ENCODE measurements at places on chromosomes 5 and 9.

- no peak for DNase-seq
Measured at GRCh38 chr5:15752663-15753285, 252.8 kb downstream of the FBXL7 start.

- no peak for DNase-seq
Measured at GRCh38 chr9:97990259-97990658, 7.1 kb downstream of the ANP32B start.

DNA sequence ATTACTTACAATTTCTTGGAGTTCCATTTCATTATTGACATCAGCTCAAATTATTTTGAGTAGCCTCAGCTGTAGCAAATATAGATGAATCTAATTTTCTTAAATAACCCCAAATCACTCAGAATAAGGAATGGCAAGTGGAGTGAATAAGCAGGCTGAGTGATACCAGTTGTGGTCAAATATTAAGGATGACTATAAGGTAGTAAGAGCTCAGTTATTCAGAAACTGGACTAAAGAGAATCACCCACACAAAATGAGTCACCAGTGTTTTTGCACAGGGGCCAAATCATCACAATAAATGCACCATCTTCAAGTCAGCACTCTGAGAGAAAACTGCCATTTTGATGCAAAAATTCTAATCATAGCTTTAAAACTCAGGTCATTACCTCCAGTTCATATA lies 128.9 kb upstream of the TARS1 start:
- no peak for DNase-seq

- no peak for DNase-seq
Measured at GRCh38 chr5:74954919-74955318, 88.7 kb upstream of the FAM169A start.

DNA sequence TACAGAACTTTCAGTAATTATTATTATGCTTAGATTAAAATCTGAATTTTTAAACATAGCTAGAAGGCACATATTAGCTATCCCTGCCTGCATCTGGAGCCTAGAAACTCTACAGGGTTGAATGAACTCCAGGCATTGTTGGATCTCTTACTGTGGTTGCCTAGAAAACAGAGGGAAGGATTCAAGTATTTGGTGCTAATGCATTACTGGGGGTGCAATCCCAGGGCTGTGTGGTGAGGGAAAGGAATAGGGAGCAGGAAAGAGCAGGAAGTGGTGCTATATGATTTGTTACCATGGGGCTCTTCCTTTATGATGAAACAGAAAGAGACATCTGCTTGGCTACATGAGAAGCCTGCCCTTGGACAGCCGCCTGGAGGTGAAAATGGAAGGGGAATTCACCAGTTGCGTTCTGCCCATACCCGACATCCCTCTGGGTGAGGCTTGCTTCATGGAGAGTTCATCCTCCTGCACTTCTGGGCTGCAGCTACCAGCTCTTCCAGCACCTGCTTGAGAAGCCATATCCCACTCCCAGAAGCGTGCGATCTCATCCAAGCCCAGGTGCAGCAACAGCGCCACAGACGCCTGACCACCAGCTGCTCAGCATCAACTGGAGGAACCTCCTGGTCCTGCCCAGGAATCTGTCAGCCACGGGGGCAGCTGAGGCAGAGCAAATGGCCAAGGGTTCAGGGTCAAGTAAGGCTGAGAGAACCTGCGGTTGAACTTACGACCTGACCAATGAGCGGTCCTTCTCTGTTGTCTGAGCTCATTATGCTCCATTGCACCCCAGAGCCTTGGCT lies 362.8 kb downstream of the SEMA5A start:
- DNase-seq = no peak

DNA sequence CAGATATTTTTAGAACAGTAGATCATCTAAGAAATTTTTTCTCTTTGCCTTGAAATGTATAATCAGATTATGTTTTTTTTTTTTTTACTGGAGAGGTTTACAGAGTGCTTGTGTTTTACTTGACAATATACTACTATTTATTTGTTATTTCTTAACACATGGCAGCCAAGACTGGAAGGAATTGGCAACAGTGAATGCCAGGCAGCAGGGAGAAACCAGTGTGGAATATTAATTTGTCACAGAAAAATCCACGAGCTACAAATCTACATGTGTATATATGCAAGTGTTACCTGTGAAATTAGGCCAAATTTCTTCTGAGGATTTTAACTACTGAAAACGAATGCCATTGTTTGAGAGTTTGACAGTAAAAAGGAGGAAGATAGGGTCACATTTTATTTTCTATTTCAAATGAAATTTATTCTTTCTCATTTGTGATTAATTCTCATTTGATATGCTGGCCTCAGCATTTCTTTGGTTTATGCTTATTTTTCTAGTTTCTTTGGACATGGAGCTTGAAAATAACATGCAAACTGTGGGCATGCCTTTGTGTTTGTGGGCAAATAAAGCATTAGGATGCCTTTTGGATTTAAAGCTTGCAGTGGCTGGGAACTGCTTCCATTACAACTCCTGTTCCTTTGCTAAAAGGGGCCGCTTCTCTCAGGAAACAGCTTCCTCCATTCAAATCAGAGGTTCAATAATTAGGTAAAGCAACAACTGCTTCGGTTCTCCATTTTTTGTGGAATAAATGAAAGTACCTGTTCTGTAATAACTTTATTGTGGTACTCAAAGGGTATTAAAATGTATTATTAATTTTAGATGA lies 39.0 kb upstream of the ZFYVE16 start:
- DNase-seq = no peak

DNA sequence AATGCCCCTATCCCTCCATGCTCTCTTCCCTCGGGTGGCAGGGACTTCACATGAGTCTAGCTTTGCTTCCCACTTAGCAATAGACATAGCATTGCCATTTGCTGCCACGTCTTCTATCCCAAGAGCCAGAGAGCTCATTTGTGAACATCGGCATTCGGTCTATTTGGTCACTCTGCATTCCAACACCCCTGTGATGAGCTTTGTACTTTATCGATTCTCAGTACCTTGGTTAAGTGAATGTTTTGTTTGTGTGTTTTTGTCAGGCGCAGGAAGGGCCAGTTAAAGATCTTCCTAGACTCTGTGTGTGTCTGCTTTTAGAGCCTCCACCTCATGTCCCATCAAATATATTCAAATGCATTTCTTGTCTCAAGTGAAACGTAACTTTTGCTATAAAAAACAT lies 141.7 kb downstream of the TARS1 start:
- no peak for DNase-seq

DNA sequence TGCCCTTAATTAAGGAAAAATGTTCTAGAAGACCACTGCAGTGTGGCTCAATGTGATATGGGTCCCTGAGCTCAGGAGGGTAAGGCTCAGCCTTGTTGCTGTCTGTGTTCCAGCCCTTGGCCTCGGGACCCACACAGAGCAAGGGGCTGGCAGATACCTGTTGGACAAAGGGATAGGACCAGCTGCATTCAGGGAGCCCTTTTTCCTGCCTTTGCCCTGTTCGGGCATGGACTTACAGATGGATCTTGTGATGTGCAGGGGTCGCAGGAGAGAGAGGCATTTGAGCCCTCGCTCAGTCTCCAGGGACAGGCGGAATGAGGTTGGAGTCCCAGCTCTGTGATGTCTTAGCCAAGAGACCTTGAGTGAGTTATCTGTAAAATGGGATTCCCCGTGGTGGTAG lies 12.1 kb upstream of the BOD1 start:
- DNase-seq = no peak

- DNase-seq = no peak
Measured at GRCh38 chr5:100566382-100567141, 31.4 kb downstream of the FAM174A start.

- no peak for DNase-seq
Measured at GRCh38 chr5:153516504-153517240, 26.2 kb downstream of the GRIA1 start.

All from NCI-H2107 (cell line).